NCI-H1048 (cell line): ENCODE measurements at places on chromosomes 4 and X.

GRCh38 chr4:82223715-82224114 lies 150.1 kb downstream of the HNRNPD start:
- DNase-seq = no peak

DNA sequence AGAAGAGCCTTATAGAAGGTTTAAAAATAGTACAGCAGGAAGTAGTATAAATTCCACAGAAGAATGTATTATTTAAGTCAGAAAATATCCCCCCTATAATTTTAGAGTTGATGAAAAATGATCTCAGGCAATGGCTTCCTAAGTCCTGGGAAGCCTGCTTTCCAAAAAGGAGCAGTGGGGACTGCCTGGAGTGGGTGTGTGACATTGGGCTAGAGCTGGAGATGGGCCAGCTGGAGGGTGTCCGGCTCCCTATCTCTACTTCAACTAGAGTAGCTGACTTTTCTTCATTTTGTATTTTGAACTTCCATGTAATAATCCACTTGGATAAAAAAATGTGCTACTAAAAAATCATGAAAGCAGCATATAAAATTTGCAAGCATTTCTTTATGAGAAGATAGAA lies 253.9 kb downstream of the ANK2 start:
- DNase-seq = no peak

DNA sequence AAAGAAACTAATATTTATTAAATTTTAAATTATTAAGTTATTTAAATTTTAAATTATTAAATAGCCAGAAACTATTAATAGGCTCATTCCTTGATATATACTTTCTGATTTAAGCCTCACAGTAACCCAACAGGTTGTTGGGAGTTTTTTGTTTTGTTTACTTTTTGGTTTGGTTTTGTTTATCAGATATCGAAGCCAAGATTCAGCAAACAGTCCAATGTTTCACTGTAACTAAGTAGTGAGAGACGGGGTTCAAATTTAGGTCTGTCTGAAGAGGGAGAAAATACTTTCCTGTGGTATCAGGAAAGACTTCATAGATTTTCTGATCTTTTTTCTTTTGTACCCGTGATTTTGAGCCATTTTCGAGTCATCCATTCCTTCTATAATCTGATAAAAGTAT lies 54.2 kb downstream of the CCDC158 start:
- no peak for DNase-seq

DNA sequence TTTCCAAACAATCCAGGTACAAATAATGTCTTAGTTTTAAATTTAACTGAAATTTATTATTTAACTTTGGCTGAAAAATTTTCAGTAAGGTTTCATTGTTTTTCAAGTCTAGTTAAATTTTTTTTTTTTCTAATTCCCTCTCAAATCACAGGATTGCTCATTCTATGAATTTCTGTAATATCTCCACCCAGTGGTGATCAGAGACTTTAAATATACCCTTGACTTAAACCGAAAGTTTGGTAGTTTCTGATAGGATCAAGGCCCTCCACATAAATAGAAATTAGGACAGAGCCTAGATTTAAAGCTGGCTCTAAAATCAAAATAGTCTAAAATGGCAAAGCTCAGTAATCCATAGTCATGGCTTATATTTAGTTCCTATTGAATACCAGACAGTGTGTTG lies 175.4 kb downstream of the TBCK start:
- DNase-seq = no peak

DNA sequence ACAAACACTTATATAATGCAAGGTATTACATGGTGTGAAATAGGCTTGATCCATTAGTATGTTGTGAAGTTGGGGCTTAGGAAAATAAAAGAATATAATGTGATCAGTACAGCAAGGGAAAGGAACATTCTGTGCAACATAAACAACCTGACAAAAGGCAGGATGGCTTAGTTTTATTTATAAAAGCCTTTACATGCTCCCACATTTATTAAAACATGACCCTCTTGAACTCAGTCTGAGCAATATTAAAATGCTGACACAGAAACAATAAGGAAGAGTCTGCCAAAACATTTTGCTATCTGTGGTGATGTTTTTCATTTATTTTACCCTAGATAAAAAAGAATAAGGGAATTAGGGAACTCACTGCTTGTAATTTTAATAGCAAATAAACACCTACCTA lies 519.7 kb downstream of the PCDH7 start:
- no peak for DNase-seq

- no peak for DNase-seq
Measured at GRCh38 chrX:48458711-48459110, 11.3 kb downstream of the SLC38A5 start.

GRCh38 chrX:31115398-31115797 lies 43.6 kb upstream of the FTHL17 start:
- no peak for DNase-seq

GRCh38 chr4:164856396-164856795 lies 20.6 kb upstream of the APELA start:
- DNase-seq = no peak

GRCh38 chr4:158299459-158300007 lies 89.2 kb downstream of the TMEM144 start:
- no peak for DNase-seq

DNA sequence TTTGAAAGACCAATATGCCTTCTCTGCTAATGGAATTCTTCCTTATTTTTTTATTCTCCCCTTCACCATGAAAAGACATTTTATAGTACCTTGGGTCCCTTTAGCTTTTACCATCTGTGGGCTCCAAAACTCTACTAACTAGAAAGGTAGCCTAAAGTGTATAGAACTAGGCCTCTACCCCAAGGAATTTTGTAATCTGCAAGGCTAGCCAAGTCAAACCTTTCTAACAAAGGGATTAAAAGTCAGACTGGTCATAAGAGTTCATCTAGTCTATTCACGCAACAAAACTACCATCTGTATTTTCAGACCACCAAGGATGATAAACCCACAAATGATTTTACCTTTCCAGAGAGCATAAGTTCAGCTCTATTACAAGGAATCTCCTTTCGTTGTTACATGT lies 189.5 kb upstream of the DCAF8L1 start:
- DNase-seq = no peak

DNA sequence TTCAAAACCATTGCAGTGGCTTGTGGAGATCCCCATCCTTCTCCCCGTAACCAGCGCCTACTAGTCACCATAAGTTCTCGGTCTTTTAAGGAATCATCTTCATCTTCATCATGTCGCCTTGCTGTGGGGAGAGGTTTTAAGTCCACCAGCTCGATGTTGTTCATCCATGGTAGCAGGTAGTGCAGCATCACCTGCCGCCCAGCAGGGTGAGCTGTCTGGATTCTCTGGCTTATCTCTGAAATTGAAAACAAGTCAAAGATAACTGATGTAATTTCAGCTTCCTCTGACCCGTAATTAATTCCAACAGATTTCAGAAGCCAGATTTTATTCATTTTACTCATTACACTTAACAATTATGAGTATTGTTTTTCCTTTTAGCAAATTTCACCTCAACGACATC lies 67.4 kb downstream of the ZAR1 start:
- DNase-seq = no peak

DNA sequence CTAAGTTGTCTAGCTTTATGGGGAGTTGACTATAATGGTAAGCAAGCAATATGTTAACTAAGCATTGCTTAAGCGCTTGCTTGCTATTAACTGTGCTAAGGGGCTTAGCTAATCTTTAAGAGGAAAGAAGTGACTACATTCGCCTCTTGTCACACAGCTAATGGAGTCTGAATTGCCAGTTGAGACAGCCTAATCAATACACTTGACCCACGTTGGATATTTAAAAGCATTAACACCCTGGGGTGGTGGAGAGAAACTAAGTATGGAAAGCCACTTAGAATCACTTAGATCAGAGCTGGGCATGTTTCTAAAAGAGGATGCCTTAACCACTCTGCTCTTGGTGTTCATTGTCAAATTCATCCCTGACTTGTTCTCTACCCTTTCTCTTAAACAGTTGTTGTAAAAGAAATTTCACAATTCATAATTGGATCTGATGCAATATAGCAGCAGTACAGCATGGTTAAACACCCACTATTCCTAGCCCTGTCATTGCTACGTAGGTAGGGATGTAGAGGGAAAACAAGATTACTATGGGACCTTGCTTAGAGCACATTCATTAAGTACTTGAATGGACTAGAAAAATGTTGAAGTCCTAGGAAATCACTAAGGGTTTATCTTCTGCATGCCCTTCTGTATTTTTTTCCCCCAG lies 3.5 kb downstream of the ZAR1 start:
- no peak for DNase-seq

- no peak for DNase-seq
Measured at GRCh38 chrX:49992853-49993252, 70.5 kb downstream of the CLCN5 start.

DNA sequence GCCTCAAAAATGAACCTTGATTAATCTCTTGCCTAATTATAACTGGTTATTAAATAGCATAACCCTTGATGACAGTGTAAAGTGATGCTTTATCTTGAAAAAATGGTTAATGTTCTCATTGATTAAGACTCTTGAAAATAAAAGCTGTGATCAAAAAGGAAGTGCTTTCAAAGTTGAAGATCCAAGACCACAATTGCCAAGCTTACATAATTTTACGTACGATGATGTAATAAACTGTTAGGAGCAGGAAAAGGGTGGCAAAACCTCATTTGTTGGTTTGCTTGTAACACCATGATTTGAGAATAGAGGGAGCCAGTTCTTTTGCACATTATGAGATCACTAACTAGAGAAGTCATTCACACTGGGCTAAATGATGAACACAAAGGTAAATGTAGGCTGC lies 322.2 kb downstream of the ADGRL3 start:
- no peak for DNase-seq

- no peak for DNase-seq
Measured at GRCh38 chrX:31265383-31265782, 193.5 kb upstream of the FTHL17 start.

DNA sequence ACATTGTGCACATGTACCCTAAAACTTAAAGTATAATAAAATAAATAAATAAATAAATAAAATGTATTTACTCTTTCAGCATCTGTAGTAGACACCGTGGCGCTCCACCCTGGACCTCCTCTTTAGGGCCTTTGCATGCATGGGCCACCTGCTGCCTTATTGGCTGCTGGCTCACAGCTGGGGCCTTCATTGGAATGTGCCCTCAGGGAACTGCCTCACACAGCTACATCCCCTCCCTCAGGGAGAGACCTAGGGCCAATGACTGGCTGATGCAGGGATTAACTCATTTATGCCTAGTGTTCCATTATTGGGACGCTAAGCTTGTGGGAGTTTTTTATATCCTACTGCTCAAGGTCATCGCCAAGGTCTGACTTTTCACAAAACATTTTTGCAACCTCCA lies 302.9 kb upstream of the FTHL17 start:
- no peak for DNase-seq

DNA sequence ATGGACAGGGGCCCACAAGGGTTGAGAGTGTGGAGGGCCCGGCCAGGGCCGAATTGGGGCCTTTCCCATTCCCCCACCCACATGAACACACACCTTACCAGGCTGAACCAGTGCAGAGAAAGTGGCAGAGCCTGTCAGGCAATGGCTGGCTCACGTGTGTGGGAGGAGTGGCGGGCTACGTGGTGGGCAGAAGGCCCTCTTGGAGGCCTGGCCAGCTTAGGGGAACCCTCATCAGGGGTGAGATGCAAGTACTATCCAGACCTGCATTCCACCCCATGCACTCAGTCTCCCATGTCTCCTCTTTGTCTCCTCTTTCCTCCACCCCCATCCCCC lies 965 bp downstream of the TCEAL4 start:
- no peak for DNase-seq

DNA sequence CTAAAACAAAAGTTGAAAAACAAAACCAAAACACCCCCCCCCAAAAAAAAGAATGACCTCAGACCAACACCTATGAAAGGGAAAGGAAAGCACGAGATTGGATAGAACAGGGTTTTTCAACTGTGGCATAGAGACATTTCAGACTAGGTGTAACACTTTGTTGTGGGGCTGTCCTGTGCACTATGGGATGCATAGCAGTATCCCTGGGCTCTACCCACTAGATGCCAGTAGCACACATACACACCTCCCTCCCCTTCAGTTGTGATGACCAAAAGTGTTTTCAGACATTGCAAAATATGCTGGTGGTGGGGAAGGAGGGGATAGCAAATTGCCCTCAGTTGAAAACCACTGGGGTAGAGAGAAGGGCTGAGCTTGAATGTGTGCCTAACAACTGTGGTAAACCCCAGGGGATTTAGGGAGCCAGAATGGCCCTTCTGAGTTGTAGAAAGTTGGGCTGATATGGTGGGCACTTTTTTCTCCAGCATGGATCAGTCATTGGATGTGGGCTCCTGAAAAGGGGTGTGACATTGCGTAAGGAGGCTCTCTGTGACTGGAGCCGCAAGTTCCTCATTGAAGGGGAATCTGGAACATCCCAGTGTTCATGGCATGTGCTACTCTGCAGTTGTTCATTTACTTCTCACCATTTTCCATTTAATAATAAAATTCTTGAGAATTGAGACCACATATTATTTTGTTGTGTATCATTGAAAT lies 8.8 kb upstream of the GEMIN8 start:
- no peak for DNase-seq

DNA sequence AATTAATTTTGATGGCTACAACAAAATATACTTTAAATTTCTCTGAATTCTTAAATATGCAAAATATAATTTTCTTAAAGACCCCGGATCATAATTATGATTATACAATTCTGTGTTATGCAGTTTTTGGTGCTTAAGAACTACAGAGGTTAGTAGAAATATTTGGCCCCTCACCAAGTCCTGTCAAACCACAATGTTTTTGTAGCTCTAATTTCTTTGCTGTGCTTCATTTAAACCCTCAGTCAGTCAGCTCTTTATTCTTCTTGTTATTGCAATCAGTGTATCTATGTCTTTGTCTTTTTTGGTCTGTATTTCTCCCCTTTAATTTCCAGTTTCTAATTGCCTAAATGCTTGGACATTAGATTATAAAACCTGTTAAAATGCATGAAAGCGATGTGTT lies 186.1 kb downstream of the CAMK2D start:
- DNase-seq = no peak

GRCh38 chr4:187183346-187183745 lies 459.7 kb upstream of the FAT1 start:
- no peak for DNase-seq

- DNase-seq = no peak
Measured at GRCh38 chr4:2824329-2824835, 19.3 kb upstream of the ADD1 start.

- no peak for DNase-seq
Measured at GRCh38 chr4:11131491-11131890, 297.2 kb downstream of the HS3ST1 start.

DNA sequence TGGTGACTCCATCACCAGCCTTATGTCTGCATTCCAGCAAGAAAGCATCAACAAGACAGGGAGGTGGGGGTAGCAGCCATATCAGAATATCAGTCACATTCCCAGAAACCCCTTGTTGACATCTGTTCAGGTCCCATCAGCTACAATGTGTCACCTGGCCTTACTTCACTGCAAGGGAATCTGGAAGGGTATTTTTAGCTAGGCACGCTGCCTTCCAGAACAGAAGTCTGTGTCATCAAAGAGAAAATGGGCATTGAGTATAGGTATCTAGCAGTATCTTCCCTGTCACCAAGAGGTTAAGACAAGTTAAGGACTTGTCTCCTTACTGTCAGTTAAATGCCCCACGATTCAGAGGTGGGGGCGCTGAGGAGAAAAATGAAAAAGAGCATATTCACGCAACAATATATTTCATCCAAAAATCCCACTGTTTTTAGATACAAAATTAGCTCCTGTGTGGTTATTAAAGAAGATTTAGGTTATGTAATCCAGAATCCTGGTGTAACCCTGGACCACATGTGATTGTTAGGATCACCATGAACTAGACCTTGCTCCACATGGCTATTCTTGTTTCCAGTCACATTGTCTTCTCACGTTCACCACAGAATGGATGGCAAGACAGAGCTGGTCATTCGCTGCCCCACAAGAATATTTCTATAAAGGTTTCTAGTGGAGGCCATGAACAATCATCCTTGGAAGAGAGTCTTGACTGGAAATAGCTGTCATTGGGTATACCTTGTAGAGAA lies 60.0 kb upstream of the PDHA1 start:
- DNase-seq = no peak
